Left ventricle myocardium inferior (tissue), 1 donor: ENCODE measurements at places on chromosomes 6 and 20.

DNA sequence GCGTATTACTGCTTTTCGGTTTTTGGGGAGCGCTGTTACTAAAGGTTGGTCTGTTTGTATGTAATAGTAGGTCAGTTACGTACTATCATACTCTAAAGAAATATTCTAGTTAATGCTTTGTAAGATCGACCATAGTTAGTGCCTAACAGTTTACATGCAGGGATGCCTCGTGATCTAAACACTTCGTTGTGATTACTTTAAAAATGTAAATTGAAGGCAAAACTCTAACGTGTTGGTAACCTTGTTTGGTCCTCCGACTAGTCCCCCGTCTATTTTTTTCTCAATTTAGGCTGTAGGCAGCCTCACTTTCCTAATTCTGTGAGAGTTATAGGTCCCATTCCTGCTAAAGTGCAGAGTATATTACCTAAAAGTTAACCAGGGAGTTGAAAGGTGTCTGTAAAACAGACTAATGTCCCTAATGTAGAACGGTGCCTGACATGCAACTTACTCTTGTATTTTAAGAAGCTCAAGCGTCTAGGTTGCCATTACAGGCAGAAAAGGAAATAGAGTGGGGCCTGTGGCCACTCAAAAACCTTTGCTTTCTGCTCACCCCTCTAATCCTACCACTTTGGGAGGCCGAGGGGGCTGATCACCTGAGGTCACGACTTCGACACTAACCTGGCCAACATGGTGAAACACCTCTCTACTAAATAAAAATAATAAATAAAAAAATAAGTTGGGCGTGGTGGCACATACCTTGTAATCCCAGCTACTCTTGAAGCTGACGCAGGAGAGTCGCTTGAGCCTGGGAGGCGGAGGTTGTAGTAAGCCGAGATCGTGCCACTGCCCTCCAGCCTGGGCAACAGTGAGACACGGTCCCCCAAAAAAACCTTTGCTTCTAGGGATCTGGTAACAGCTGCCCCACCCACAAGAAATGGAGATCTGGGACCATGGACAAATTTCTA, 37.8 kb downstream of the HFE start:
- DNase-seq, result no peak

DNA sequence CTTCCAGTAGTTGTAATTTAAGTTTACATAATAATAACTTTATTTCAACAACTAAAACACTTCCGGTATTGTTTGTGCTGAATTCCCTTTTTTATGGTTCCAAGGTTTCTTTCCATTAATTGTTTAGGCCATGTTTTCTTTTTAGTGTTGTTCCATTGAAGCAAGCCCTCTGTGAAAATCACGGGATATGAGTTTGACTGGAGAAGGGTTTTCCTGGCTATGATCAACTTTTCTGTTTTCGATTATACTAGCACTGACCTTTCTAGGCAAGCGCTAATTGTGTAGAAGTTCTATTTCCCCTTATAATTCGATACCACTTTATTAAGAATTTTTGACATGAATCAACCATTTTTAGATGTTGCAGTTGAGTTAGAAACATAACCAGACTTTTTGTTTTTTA, 2.4 kb downstream of the LAMA2 start:
- no peak for DNase-seq

GRCh38 chr6:108242721-108243120, 18.1 kb downstream of the SNX3 start:
- no peak for DNase-seq

DNA sequence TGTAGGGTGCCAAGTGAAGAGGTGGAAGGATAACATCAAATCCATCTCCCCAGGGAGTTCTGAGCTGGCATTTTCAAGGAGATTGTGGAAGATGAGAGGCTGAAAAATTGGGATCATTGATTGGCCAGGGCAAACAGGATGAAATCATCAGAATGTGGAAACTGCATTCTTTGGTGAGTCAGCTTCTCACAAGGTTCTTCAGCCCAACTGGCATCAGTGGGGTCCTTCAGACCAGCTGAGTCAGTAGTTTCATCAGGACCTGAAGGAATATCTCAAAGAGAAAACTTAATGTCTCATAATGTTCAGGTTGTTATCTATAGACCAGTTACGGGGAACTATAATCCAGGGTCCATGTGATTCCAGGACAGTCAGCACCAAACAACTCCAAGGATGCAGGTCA, 195.8 kb downstream of the HAO1 start:
- no peak for DNase-seq

DNA sequence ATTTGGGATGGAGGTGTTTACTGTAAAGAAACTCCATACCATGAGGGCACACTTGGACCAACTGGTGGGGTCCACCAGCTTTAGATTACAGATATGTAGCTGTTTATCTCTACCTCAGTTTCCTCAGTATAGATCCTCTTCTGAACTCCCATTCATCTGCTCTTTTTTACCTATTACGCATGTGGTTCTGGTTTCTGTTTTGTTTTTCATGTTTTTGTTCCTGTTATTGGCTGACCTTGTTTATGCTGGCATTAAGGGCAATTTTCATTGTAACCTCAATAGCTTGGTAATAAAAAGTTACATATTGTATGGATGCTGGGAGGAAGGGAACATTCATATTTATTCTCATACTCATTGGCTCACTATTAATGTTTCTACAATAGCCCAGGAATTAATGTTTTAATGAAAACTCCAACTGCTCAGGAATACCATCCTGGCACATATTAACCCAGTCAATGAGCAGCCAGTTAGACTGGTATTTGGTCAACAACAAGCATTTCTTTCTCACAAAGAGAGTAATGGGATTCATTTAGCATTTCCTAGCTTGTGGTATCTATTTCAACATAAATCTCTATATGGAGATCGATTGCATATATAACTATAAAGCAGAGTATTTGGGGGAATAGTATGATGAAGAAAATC, 83.8 kb upstream of the FAM184A start:
- DNase-seq, result no peak

- DNase-seq, result no peak
Observed at GRCh38 chr6:126182650-126183311, 157.1 kb upstream of the CENPW start.

- no peak for DNase-seq
Observed at GRCh38 chr6:94953867-94954631, 623.3 kb upstream of the MANEA start.

- DNase-seq, result no peak
Observed at GRCh38 chr6:143999406-143999805, 8.7 kb downstream of the PLAGL1 start.

- no peak for DNase-seq
Observed at GRCh38 chr20:48175261-48175660, 390.0 kb upstream of the SULF2 start.

DNA sequence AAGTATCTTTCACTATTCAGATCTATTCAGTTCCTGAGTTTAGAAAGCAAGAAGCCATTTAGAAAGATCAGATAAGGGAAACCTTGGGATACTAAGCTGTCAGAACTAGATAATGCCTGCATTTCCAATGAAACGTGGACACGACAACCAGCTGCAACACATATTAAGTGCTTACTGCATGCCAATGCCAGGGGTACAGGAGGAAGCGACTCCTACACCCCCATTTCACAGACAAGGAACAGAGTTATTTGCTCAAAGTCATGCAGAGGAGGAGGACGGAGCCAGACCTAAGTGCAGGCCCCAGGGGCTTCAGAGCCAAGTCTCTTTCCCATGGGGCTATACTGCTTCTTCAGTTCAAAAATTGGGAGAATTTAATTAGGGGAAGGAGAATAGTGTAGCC, 62.4 kb downstream of the PREX1 start:
- DNase-seq, result no peak

DNA sequence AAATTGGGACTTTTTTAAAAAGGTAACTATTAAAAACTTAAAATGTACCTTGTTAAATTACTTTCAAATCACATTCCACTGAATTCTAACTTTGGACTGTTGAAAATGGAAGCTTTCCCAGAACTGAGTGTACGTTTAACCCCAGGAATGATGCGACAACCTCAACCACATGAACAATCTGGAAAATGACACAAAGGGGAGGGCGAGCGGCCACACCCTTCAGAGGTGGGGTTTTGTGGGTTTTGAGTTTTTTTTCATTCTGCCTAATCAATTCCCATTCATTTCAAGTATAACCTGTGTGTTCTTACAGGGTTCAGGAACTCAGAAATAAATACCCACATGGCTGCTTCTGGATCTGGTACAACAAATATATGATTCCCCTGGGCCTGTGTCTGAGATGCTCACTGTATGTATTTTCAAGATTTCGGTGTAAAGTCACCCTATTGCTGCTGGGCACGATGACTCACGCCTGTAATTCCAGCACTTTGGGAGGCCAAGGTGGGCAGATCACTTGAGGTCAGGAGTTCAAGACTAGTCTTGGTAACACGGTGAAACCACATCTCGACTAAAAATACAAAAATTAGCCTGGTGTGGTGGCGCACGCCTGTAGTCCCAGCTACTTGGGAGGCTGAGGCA, 21.6 kb downstream of the CNKSR3 start:
- no peak for DNase-seq

DNA sequence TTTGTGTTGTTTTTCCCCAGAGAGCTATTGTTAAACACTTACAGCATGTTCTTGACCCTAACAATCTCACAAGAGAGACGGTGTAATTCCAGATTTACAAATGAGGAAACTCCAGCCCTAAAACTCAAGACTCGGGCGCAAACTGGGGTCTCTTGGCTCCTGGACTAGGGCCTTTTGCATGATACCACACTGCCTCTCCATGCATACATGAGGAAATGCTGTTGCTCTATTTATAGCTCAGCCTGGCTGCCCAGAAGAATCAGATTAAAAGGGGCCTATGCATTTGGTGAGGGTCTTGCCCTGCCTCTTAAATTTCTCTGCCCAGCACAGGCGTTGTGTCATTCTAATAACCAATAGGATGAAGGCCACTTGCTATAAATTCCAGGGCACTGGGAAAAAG, 30.5 kb upstream of the SNRPB2 start:
- DNase-seq, result no peak

DNA sequence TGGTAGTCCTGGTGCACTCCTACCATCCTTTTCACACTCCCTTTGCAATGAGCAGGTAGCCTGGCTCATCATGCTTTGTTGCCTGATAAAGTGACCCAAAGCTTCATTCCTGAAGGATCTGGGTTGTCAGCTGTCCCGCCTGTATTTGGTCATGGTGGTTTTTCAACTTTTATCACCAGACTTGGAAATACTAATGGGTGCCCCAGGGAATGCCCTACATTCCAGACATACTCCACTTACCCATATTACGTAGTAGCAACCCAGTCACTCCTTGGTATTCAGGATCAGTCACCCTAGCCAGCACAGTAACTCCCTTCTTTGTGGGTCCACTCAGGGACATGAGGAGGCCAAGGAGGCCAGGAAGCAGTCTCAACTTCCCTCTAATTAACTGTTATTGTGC, 199.2 kb downstream of the MAFB start:
- no peak for DNase-seq

DNA sequence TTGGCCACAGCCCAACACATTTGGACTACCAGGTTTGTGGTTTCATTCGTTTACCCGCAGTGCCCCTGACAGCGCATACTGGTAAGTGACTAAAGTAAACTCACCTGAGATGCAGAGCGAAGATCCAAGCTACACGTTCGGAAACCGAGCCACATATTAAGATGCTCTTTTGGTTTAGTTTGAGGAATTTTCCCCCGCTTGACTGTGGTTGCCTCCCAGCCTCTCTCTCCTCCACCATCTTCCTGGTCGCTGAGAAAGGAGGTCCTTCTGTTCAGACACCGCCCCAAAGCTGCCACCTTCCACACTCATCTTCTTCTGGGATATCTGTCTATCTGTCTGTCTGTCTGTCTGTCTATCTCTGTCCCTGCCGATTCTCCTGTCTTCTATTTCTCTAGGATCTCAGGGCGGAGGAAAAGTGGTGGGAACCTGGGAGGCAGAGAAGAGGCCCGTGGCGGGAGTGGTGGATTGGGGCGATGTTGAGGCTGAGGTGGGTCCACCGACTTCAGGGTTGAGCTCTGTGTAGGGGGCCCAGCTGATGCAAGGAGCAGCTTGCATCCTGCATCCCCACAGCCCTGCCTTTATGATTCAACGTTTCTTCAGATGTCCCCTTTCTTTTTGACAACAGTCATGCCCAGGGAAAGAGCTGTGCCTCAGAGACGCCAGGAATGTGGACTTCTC, 196.9 kb upstream of the ZNF184 start:
- no peak for DNase-seq

GRCh38 chr20:4470375-4470774, 251.3 kb upstream of the PRND start:
- no peak for DNase-seq

DNA sequence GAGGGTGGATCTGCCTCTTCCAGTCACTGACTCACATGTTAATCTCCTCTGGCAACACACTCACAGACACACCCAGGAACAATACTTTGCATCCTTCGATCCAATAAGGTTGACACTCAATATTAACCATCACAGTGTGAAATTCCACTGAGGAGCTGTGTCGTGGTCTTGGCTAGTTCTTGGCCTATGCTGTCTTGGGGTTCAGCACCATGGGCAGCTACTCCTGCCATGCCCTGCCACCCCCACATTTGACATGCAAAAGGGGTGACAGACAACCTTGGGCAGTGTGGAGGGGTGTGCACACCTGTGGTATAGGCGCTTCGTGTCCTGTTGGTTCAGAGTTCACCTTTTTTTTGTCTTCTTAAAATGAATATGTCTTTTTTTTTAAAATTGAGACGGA, 25.8 kb downstream of the ANKRD6 start:
- no peak for DNase-seq

DNA sequence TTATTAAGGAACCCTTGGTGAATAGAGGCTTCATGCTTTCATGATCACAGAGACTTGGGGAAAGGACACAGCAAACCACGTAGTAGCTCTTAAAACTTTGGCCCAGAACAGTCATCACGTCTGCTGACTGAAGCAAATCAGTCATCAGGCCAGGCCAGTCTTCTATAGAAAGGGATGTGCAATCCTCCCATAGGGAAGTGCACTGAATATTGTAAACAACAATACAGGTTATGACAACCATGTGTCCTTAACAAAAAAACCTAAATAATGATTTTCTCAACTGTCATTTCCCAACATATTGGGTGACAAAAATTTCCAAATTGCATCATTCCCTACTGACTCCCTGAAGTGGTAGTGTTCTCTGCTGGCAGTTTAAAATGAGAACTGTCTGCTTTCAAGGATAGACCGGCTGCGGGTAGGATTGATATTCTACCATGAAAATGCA, 388.2 kb upstream of the CITED2 start:
- DNase-seq, result no peak

DNA sequence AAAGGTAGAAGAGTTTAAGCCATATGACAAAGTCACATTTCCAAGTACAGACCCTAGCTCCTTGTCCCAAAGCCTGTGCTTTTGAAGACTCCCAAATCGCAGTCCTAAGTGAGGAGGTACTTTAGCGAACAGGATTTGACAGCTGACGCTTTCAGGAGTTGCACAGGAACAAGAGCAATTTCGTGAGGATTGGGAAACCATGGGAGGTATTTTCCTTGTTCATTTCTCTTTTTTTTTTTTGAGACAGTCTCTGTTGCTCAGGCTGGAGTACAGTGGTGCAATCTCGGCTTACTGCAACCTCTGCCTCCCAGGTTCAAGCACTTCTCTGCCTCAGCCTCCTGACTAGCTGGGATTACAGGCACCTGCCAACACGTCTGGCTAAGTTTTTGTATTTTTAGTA, 150.6 kb downstream of the MTHFD1L start:
- DNase-seq, result no peak
